Chondrocyte (in vitro differentiated cells): ENCODE measurements at places on chromosomes 12 and 14. TPM values are rescaled to one million over a fixed set of nuclear protein-coding genes. Genes with fewer than 3 reads are reported as not detected.

NOVA1 gene
- total RNA-seq, result 0.97 to 5.4 TPM (median 1.1 TPM) in 3 replicates

GRIN2B gene
- not detected in 3 replicates for total RNA-seq

SLC35E3 gene
- total RNA-seq, result 10.7 to 13.6 TPM (median 11.6 TPM) in 3 replicates

SYNE3 gene
- 21.4 to 22.3 TPM (median 22.0 TPM) in 3 replicates for total RNA-seq

KRT5 gene
- not detected in 3 replicates for total RNA-seq

CCDC196 gene
- total RNA-seq, result not detected in 3 replicates

MIP gene
- total RNA-seq, result not detected in 3 replicates

KCNJ8 gene
- 1.1 TPM in 2 of 3 replicates, not detected in the other for total RNA-seq

MGP gene
- total RNA-seq, result 158 to 215 TPM (median 213 TPM) in 3 replicates

NFE2 gene
- total RNA-seq, result not detected in 3 replicates

TMEM119 gene
- 46.7 to 122 TPM (median 48.3 TPM) in 3 replicates for total RNA-seq

TMCC3 gene
- total RNA-seq, result 0.17 to 0.65 TPM (median 0.59 TPM) in 3 replicates

HOTAIR gene
- not detected in 3 replicates for total RNA-seq

KRT7 gene
- total RNA-seq, result 187 to 277 TPM (median 266 TPM) in 3 replicates

SLC4A8 gene
- total RNA-seq, result 2.4 to 5.4 TPM (median 2.7 TPM) in 3 replicates

DNA sequence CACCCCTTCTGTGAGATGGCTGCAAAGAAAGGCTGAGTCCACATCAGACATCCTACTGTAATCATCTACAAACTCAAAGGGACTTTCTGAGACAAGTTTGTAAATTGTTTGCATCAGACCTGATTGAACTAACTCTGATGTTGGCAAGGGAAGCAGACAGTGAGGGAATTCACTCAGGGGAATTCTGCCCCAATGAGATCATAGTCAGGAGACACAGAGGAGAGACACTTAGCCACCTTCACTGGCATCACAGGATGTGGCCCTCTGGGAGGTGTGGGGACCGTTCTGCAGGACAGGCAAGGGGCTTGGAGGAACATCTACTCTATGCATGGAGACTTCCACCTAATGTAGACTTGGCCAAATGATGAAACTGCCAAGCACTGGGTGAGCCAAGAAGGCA, 70.7 kb upstream of the DDX11 start:
- DNase-seq, result no peak

GRCh38 chr12:24561411-24561871, 387.5 kb downstream of the BCAT1 start:
- no peak for DNase-seq

DNA sequence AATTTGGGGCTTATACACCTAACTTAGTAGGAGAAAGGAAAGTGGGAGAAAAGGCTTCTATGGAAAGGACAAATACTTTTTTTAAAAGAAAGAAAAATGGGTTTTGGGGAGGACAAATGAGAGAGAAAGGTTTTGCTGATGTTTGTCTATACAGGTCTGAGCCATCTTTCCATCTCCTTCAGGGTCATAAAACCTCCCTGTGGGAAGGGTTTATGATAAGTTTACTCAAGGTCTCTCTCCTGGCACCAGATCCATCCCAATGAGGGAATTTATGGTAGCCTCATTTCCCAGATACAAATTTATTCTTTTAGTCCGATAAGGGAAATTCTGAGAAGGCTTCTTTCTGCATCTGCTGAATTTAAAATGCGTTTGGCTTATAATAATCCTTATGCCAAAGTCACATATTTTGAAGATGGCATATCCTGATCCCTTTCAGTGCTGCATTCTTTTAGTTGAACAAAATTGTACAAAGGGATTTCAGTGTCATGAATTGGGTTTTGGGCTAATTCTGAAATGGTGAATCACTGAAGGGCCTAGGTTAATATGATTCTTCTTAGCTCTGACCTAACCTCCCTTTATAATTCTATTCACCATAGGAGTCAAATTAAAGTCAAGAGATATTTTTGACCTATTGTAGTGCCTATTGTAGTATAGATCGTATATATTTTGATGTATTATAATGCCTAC, 173.5 kb upstream of the DYRK2 start:
- no peak for DNase-seq

DNA sequence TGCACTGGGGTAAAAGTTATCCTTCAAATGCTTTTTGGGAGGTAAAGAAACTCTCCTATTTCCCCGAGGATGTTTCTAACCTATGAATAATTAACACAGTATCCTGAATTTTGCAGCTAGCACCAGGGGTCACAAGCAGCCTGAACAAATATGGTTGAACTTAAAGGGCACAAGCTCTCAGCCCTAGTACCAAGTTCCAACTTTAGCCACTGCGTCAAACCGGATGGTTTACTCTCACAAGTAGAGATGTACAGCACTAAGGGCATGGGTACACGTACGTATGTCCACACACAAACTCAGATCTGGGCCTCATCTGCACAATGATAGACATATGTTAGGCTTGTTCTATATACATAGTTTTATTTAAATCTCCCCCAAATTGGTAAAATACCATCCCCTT, 4.7 kb downstream of the CCDC88C start:
- DNase-seq, result no peak

GRCh38 chr12:71160585-71160984, 2.8 kb upstream of the TSPAN8 start:
- no peak for DNase-seq

DNA sequence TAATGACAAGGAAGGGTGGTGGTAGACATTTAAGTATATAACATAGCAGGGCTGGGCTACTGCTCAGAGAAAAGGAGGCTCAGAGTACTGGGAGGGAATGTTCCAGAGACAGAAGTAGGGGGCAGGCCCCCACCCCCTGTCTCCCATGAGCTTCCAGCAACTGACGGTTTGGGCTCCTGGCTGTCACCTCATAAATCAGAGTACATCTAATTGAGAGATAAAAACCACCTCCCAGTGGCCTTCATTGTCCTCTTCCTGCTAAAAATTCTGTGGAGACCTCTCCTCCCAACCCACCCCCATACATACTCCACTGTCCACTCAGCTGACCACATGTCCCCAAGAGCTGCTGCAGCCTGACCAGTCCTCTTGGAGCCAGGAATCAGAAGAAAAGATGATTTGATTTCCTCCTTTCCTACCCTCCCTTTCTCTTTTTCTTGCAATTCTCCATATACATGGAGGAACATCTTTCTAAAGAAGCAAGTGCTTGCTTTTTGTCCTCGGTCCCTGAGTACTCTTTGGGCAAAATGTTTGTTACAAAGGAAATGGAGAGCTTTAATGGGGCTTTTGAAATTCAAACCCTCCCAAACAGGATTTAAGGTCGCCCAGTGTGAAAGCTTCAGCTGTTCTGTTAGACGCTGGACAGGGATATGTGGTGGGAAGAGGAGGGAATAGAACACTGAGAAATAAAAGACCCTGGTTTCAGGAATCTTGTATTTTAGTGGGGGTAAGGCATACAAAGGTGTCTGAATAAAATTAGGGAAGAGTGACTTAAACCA, 16.4 kb upstream of the KCNA5 start:
- no peak for DNase-seq

- DNase-seq, result no peak
These were observed 945 bp upstream of the HIP1R start for GRCh38 chr12:122834104-122834920.

GRCh38 chr14:56131004-56131864, 13.0 kb downstream of the PELI2 start:
- DNase-seq, result no peak

DNA sequence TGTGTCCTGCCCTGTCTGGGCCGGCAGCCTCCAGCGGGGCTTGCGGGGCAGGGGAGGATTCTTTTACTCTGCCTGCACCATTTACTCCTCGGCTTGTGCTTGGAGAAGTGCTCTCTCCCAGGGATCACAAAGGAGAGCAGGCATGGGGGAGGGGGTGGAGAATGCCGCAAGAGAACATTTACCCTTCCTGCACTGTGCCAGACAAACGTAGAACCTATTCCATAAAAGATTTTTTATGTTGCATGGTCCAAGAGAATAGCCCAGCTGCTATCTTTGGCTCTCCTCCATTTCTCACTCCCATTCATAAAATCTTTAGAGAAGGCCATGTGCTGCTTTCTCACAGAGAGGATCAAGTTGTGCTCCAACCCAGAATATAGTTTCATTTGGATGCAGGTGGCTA, 159.4 kb downstream of the SPTSSA start:
- DNase-seq, result no peak

- DNase-seq, result no peak
These were observed 100.1 kb downstream of the CRADD start for GRCh38 chr12:93777254-93777653.

- no peak for DNase-seq
These were observed 154.2 kb downstream of the APAF1 start for GRCh38 chr12:98799146-98799810.

- no peak for DNase-seq
These were observed 216.8 kb downstream of the TTC8 start for GRCh38 chr14:89041257-89041582.

DNA sequence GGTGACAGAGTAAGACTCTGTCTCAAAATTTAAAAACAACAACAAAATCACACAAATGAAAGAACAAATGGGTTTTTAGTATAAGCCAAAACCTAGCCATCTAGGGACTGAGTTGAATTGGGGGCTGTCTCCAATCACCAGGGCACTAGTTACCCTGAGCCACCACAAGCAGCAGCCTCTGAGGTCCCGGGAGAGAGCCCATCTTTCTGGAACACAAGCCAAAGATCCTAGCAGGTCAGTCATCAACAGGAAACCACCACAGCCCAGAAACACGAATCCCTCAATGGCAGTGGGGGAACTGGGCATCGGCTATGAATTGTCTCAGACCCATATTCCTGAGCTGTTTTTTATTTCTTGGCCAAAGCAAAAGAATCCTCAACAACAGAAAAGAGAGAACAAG, 75.3 kb downstream of the KDM2B start:
- no peak for DNase-seq

- DNase-seq, result no peak
These were observed 227.9 kb downstream of the ALG10B start for GRCh38 chr12:38544330-38545066.

GRCh38 chr12:69243099-69244084, 4.0 kb downstream of the CPSF6 start:
- no peak for DNase-seq

- DNase-seq, result no peak
These were observed at the start of gene HNRNPA1 for GRCh38 chr12:54280468-54281260. Gene HNRNPA1 (plus strand): TSS chr12:54280726. CDS start chr12:54280808, 82 bp downstream.

DNA sequence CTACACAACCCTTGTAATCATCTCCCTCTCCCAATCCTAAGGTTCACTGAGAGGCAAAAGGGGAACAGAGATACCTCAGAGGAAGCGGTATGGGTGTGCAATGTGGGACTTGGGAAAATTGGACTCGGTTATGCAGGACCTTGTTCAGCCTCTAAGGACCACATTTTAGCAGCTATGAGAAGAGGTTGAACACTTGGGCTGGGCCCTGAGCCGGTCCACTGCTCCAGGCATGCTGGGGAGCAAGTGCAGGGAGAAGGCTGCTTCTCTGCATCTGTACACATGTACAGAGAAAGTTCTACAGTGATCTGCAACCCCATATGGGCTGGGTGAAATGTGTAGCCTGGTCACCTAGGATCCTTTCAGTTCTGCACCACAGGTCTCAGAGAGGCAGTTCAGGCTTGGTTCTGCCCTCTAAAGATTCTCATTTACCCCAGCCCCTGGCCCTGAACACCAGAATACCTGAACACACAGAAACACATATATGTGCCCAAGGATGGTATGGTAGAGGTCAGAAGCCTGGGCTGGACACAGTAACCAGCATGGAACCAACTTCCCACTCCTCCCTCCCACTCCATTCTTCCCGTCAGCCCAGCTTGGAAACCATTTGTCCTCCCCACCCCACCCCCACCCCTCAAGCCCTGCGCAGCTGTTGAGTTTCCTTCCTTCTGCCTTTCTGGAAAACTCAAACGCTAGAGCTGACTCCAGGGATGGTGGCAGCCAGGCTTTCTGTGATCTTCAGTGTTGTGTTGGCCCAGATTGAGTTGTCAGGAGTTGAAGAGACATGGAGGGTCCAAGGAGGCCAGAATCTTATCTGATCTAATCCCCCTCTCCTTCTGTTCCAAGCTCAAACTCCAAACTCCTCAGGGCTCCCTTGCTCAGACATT, 10.4 kb downstream of the HOXC5 start:
- DNase-seq, result no peak

DNA sequence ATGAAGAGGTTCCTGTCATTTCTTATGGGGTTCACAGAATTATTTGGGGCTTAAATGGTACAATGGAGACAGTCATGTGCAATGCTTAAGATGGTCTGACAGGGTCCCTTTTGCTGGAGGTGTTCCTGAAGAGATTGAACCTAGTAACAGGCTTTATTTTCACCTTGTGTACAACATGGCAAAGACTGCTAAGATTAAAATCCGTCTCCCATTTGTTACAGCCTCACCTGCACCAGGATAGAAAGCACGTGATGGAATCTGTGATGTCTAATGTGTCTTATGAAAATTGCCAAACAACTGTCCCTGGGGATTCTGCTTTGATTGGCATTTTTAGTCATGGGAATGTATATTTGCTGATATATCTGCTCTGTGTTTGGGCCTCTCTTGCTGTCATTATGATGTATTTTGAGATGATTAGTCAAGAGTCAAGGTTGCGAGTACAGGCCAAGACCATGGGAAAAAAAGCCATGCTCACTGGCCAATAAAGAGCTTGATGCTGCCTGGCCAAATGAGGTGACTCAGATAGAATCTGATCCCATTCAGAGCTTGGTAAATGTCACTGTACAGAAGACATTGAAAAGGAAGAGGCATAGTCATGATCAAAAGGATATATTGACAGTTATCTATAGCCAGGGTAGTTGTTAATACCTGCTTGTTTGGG, 96.1 kb downstream of the FLRT2 start:
- DNase-seq, result no peak

- DNase-seq, result no peak
These were observed 807.7 kb upstream of the SEL1L start for GRCh38 chr14:82341261-82341810.

DNA sequence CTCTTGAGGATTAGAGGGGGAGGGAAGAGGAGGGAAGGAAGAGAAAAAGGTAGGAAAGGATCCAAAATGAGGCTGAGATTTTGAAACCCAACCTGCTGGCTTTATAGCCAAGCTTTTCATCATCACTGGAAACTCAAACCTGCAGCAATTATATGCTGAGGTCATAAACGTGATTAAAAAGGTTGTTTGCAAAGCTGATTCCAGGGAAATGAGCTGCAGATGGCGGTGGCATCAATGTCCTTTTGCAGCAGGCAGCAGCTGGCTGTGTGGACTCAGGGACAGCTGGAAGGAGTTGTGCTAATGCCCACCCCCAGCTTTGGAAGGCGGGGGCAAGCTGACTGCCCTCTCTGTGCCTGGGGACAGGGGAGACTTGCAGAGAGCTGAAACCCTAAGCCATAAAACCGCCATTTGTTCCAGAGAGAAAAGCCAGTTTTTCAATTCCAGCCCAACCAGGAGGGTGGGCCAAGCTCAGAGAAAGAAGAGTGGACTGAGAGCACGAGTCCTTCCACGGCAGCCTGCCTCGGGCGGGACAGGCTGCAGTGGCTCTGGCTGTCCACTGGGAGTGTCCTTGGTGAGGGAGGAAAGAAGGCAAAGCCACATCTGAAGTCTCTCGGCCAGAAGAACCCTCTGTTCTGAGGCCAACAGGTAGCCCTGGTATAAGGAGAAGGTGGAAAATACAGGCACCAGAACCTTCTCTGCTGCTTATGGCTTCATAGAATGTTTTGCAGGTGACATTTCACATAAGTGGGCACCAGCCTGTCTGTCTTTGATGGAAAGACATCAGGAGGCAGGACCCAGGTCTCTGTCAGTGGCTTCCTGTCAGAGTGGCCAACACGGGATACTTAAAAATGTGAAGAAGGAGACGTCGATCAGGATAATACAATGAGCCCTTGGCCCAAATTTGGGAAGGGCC, 90.7 kb downstream of the SINHCAF start:
- no peak for DNase-seq
